ENCODE measurements at places on chromosomes 4 and X.

DNA sequence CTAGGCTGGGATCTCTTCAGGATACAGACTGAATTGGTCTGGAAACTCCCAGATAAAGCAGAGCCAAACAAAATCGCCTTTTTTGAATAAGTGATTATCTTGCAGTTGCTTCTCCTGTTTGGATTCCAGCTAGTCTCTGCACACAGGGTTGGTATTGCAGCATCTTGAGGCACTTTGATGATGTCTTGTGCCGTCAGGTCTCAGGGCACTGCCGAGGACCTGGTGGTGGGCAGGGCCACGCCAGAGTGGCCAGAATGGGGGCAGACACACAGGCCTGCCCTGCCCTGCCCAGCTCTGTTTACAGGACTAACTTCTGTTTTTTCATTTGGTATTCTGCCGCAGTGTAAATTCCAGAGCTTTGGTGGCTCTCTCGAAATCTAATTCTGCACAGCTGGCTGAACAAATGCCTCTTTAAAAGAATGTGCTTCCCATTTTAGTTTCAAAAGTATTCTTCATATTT, 276.1 kb downstream of the NR3C2 start:
- DNase-seq = peak; percentile 10

GRCh38 chr4:123744664-123745290, 348.2 kb downstream of the SPRY1 start:
- no peak for DNase-seq

GRCh38 chrX:38577738-38578137, 16.4 kb downstream of the TSPAN7 start:
- no peak for DNase-seq

- DNase-seq = no peak
Observed at GRCh38 chr4:111945014-111945413, 200.2 kb upstream of the FAM241A start.

- no peak for DNase-seq
Observed at GRCh38 chr4:183469936-183470335, 25.5 kb downstream of the CDKN2AIP start.

DNA sequence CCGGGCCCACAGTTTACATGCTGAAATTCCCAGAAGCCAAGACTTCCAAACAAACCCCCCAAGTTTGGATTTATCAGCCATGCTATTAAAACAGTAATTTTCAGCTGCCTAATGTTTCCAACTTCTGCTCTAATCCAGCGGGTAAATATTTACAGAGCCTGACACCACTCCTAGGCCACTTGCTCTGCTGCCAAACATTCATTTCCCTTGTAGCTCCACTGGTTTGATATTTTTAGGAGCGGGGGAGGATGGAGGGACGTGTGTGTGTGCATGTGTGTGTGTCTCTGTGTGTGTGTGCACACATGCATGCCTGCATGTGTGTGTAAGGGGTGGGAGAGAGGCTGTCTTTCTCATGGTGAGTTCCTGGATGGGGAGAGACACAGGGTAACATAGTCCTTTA, 115.7 kb upstream of the PJA1 start:
- no peak for DNase-seq

GRCh38 chrX:82466994-82467393, 1041.1 kb upstream of the POU3F4 start:
- no peak for DNase-seq

Measured in skeletal muscle cell (primary cell).